RCC 7860 (cell line): ENCODE measurements at places on chromosomes 4 and X.

DNA sequence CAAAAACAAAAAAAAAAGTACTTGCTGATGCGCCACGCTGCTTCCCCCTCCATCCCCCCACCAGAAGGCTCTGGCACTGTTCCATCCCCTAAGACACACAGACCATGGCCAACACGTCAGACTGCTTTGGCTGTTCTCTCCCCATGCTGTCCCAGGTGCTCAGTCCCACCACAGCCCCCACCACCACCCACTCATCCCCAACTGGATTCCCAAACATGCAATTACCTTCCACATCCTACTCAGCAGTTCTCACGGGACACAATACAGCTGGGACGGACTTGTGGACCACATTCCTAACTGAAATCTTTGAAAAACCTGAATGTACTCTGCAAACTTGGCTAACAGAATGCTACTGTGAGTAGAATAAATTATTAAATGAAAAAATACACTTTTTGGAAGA is 8.6 kb downstream of the FAT1 start:
- DNase-seq: no peak

GRCh38 chr4:86653237-86653865 is 59.2 kb downstream of the PTPN13 start:
- DNase-seq: no peak

DNA sequence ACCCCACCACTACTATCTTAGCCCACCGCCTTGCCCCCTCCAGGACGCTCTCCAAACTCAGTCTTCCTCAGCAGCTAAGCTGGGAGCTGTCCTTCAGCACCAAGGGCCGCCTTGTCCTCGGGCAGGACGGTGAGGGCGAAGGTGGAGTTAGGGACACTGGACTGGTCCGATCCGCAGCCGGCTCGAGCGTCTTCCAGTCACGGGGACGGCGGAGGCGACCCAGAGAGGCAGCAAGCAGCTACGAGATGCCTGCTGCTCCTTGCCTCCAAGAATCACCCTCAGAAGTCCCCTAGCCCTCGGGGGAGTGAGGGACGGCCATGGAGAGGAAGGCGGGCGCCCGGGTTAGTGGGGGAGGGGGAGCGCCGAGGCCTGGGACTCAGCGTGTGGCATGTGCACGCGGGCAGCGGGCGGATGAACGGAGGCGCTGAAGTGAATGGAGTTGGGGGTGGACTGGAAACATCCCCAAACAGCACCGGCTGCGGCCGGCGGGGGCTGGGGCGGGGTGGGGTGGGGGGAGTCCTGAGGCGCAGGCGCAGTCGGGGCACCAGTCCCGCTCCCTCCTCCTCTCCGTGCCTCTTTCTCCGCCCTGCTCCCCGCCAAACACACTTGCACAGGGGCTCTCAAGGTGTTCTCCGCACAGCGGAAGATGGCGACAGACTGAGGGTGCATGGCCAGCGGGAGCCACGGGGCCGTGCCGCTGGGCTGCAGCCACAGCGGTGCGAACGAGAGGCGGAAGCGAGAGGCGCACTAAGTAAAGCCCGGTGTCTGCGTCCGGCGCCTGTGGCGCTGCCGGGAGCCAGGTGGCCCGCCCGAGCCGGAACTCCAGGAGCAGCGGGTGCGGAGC is at the start of gene NALF2:
Gene NALF2, plus strand, starts transcription at position 545 of the 844 bp plus-strand sequence. CDS start 957 bp downstream, outside the sequence.
- DNase-seq: no peak

- no peak for DNase-seq
Observed at GRCh38 chr4:147813109-147813773, 81.4 kb downstream of the ARHGAP10 start.
